Umbilical cord (tissue), 2 donors: ENCODE measurements at places on chromosomes 5 and 9.

DNA sequence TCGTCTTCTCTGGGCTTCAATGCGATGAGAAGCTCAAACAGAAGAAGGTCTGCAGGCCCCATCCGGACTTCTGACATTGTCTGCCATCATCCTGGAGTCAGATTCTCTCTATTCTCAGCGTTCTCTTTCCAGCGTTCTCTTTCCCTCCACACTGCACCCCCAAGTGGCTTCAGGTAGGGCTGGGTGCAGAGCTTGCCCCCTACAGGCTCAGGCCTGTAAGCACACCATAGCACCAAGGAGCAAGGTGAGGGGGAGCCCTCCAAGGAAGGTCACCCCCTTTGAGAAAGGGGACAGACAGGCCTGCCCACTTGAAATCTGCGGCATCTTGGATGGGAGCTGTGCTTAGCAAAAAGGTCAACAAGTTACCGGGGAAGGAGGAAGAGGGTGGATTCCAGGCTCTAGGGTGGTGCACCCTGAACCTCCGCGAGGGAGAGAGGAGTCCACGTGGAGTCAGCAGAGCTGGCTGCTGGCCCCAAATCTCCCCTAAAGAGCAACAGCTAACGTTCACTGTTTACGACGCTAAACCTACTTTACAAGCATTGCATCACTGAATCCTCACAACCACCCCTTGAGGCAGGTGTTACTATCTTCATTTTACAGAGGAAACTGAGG, 27.5 kb downstream of the GPX3 start:
- no peak for DNase-seq

- DNase-seq, result no peak
Measured at GRCh38 chr5:108700930-108701329, 46.8 kb upstream of the FER start.

- no peak for DNase-seq
Measured at GRCh38 chr5:69279517-69279916, 44.8 kb downstream of the CDK7 start.

DNA sequence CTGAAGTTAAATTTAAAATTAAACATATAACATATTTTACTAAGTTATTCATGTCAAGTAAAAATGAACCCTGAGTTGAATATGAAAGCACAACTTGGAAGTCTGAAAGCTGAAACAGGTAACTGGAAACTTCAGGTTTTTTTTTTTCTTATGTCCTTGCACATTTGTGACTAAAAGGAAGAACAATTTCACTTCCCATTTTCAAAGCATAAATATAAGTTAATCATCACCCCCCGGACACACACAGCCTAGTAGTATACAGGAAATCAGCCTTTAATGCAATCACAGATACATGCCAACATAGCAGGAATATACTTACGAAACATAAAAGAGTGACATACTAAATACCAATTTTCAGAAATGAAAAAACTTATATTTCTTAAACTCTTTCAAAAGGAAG, 225.9 kb downstream of the RFX3 start:
- DNase-seq, result no peak

GRCh38 chr5:174306345-174307030, 261.0 kb downstream of the NSG2 start:
- DNase-seq, result no peak

GRCh38 chr9:133874060-133874657, 118.0 kb downstream of the VAV2 start:
- peak; percentile 84 for DNase-seq

- no peak for DNase-seq
Measured at GRCh38 chr9:33364127-33364526, 38.2 kb downstream of the AQP7 start.

- peak; percentile 54 for DNase-seq
Measured at GRCh38 chr9:70340572-70340971, 73.9 kb downstream of the KLF9 start.

DNA sequence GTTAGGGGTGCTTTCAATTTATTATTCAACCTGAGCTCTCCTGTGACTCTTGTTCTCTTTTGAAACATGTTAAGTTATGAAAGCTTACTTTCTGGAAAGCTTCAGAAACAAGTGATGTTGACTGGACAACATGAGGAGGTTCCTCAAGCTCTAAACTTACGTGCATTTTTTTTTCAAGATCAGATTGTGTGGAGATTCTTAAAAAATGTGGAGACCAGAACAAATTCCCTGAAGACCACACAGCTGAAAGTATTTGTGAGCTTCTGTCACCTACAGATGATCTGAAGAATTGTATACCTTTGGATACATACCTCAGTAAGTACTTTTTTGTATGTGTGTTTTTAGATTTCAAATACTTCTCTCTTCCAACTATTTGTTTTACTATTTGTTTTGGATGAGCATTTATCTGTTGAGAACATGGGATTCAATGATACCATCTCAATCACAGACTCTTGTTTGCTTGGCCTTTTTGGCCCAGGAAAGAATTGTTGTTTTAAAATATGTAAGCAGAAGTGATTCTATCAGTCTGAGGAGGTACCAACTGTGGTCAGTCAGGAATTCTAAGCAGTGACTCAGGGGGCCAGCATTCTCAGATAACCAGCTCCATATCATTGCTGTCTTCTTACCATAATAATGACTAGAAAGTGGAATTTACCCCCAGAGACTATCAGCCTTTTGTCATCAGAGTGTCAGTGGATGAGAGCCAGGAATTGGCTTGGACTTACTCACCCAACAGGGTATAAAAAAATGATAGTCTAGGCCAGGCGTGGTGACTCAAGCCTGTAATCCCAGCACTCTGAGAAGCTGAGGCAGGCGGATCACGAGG, 34.4 kb upstream of the GLIPR2 start:
- DNase-seq, result peak; percentile 56

DNA sequence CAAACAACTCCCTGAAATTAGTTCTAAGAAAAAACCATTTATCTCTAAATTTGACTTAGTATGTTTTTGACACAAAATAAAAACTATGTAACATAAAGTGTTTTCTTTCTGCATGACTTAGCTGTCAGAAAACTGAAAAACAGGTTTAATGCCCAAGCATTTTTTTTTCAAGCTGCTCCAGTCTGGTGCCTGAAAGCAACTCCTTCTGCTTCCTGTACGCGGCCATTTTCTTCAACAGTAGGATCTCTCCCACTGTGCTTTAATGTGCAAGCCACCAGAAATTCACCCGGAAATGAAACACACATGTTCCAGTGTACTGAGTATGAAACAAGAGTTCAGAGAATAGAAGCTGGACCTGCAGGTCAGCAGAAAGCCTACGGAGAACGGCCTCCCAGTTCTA, 161.2 kb downstream of the MED27 start:
- DNase-seq, result no peak

- peak; percentile 9 for DNase-seq
Measured at GRCh38 chr5:102583276-102584124, 84.7 kb upstream of the SLCO6A1 start.

GRCh38 chr9:38668791-38669466, 48.5 kb upstream of the ANKRD18A start:
- no peak for DNase-seq

- peak; percentile 18 for DNase-seq
Measured at GRCh38 chr9:8456344-8456743, 656.8 kb upstream of the DMAC1 start.

DNA sequence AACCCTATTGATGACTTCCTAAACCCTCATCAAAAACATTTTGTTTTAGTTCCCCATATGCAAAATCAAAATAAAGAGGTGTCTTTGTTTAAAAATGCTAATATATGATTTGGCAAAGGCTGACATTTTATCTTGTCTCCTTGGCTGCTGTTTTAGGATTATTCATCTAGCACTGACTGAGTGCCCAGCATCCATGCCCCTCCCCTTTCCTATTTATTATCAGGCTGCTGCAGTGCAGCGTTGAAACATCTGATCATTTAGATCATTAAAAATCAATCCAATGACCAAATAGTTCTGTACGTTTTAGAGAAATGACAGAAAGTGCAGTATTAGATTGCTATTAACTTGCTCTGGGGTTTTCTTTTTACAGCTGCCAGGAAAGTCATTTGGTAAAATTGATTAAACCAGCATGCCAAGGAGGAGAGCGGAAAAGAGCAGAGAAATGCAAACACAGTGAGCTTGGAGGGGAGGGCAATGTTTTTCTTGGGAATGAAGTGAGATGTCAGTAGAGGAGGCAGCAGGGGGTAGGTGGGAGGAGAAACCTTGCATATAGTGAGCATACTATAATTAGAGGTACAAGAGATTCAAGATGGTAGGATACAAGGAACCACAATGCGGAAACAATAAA, 286.3 kb downstream of the PDE4D start:
- DNase-seq, result no peak

GRCh38 chr5:169980418-169981053, at the start of gene INSYN2B:
INSYN2B (minus strand) TSS chr5:169980495; CDS start chr5:169883898, 96,597 bp downstream.
- peak; percentile 89 for DNase-seq

- DNase-seq, result no peak
Measured at GRCh38 chr9:12684974-12685373, 8.2 kb upstream of the TYRP1 start.

GRCh38 chr9:137479892-137480685, 21.0 kb upstream of the NSMF start:
- no peak for DNase-seq

DNA sequence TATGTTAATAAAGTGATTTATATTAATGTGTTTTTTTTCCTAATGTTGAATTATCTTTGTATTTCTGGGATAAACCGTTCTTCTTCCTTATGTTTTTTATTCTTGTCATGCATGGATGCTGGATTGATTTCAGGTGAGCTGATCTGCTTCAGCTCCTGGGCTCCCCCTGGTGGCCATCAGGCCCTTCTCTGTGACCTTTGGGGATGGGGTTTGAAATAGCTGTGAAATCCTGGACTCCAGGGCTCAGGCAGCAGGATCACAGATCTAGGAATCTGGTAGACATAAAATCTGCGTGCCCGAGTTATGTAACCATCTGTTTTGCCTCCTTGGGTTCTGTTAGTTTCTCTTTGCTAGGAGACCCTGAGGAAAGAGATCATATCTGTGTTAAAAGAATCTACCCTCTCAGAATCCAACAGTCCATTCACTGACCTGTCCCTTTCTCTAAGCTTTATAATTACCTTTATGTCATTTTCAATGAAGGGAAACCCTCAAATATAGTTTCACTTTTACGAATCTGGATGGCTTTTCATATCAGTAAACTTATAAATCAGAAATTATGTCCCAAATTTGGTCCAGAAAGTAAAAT, 12.2 kb upstream of the OR13J1 start:
- peak; percentile 82 for DNase-seq

DNA sequence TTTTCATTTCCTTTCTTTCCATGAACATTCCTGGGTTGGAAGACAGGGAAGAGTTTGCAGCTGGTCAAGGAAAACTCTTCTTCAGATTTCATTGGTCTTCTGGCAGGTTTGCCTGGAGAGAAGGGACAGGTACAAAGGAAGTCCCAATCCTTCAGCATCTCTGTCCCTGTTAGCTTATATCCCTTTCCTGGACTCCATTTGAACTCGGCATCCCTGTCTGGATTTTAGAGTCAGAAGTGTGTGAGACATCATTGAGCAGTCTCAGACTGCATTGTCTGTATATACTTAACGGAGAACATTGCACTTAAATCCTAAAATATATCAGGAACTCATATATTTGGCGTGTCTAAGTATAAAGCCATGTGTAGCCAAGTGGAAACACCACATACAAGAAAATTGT, 54.9 kb downstream of the ADGRV1 start:
- DNase-seq, result no peak

DNA sequence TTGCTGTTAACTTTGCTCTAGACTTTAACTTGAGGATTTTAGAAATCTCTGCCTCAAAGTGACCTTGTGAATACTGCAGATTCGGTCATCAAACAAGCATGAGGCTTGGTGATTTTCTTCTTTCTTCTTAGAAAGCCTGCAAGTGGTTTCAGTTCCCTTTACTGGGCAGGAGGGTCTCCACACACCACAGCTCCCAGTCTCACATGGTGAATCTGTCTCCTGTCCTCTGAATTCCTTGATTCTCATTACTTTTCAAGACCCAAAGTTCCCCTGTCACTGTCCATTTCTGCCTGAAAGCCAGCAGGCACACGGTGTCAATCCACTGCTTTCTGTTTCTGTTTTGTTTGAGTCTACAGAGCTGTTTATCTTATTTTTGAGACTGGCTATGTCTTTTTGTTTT, 14.1 kb downstream of the HSPB3 start:
- DNase-seq, result peak; percentile 87

DNA sequence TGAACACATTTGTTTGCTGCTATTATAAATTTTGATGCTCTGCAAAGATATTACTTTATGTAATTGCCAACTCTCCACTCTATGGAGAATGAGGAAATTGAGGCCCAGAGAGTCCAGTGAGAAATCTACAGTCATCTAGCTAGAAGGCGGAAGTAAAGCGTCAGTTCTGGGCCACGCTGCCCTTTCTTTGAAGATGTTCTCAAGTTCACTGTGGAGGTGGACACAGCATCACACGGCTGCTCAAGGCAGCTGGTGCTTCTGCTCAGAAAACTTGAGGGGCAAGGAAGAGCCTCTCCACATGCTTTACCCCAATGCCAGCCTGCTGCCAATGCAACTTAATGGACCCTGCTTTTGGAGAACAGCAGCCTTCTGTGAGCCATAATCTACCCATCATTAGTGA, 96.3 kb downstream of the TTLL11 start:
- no peak for DNase-seq

- no peak for DNase-seq
Measured at GRCh38 chr5:92177926-92178487, 794.9 kb upstream of the ARRDC3 start.
